Naive thymus-derived CD4-positive, alpha-beta T cell (primary cell): ENCODE measurements at places on chromosomes 3 and 15. TPM values are rescaled to one million over a fixed set of nuclear protein-coding genes. Genes with fewer than 3 reads are reported as not detected.
A peak's percentile ranks its signal among the peaks of the same experiment; 100 is the strongest.

The NR2E3 gene
- not detected for total RNA-seq

The SLC6A11 gene
- total RNA-seq, result not detected

DNA sequence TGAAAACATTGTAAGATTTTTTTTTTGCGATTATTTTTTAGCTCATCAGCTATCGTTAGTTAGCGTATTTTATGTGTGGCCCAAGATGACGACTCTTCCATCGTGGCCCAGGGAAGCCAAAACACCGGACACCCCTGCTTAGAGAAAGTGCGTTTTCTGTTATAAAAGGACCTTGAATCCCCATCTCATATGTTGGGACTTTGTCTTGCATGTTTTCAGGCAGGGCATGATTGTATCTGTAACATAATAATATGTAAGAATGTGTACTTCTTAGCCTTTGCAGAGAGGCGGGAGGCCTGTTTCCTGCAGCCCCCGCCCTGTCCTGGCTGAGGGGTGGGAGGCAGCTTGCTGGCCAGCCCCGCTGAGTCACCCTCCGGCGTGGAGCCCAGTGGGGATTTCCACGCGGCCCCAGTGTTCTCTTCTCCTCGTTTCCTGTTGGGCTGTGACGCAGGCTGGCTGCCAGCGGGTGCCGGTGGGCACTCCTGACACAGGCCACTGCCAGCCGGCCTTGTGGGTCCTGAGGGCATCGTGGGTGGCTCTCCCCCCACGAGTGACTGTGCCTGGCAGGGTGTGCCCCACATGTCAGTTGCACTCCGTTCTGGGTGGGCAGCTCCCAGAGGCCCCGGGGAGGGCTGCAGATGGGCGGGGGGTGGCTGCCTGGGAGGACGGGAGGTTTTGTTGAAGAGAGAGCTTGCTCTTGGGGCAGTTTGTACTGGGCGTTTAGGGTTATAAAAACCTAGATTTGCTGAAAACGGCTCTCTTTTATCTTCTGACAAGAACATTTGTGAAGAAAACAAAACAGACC, 55.6 kb downstream of the SMAD3 start:
- DNase-seq, result peak; percentile 69

The RASA2 gene
- total RNA-seq, result 77.3 TPM

The SLC26A6 gene
- 31.3 TPM for total RNA-seq

DNA sequence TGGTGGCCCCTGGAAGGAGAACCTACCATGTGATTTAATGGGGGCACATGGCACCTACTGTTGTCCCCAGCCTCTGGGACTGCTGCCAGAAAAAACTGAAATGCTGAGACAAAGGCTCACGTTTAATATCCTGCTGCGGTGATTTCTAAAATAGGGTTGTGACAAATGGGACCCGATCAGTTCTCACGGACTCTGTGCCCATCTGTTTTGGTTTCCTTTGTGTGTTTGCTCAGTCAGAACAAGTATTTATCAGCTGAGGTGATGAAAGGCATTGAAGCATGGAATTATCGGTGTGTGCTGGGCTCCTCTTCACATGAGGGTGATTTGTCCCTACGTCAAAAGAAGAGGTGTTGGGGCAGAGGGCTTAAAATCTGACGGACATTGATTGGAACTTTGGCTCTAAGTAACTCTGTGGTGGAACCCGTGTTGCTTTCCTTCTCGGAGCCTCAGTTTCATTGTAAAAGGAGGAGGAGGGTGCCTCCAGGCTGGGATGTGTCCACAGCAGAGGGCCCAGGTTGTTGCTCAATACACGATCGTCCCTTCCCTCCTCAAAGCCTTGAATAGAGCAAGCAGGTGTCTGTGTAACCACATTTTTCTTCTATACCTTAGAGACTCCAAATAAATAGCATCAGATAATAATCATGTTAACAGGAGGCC, 283.3 kb upstream of the RGMA start:
- DNase-seq, result no peak

DNA sequence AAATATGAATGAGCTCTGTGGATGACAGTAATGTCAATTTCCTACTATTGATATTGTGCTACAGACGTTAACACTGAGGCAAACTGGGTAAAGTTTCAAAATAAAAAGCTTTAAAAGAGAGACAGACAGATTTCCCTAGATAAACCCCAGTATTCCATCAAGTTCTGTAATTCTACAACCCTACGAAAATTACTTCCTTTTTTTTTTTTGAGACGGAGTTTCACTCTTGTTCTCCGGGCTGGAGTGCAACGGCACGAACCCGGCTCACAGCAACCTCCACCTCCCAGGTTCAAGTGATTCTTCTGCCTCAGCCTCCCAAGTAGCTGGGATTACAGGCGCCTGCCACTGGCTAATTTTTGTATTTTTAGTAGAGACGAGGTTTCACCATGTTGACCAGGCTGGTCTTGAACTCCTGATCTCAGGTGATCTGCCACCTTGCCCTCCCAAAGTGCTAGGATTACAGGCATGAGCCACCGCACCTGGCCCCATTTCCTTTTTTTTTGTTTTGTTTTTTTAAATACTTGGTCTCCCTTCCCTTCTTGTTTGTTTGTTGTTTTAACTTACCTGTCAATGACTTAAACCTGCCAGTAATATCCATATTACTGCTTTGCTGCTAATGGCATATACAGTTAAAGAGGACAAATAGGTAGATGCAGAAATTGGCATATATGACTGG, 57.2 kb downstream of the CBLB start:
- DNase-seq, result no peak

The TMEM87A gene
- total RNA-seq, result 53.7 TPM

GRCh38 chr3:181250714-181251113, 261.2 kb upstream of the DNAJC19 start:
- no peak for DNase-seq

GRCh38 chr3:60497902-60498301, 753.4 kb downstream of the FHIT start:
- DNase-seq, result no peak

GRCh38 chr3:183485585-183485984, 57.2 kb upstream of the MCF2L2 start:
- DNase-seq, result no peak

DNA sequence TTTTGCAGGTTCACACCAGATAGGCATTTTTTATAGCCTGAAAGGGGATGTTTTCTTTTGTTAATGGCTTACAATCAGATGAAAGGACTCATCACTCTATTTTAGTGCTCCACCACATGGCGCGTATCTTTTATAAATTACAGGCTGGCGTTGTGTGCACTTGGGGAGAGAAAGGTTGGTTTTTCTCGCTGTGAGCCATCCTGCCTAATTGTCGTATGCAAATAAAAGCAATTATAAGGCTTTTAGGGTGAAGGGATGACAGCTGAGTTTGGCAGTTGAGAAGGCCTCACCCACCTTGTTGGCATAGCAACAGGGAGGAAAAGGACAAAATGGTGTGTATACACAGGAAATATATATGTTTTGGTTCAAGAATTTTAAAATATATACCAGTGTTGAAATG, 268.0 kb downstream of the NR2F2 start:
- no peak for DNase-seq

DNA sequence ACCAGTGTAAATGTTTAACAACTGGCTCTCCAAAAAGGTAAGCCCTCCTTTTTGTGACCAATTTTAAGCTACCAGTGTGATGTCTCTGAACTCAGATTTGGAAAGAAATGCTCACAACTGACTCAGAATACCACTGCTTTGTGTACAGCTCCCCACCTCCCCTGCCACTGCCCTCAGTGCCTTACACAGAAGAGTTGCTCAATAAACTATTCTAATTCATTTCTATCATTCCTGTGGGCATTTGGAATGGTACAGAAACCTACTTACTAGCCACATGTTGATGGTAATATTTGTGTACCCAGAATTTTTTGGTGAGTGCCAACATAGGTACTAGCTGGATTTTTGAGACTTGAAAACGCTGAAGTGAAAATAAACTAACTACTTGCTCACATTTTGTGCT, 16.0 kb downstream of the LRRN1 start:
- DNase-seq, result no peak

- DNase-seq, result no peak
Measured at GRCh38 chr3:111895071-111895470, 36.0 kb downstream of the PHLDB2 start.

- DNase-seq, result no peak
Measured at GRCh38 chr15:79394231-79394630, 37.9 kb upstream of the MINAR1 start.

GRCh38 chr3:183558495-183558894, 3.0 kb upstream of the KLHL6 start:
- DNase-seq, result no peak

DNA sequence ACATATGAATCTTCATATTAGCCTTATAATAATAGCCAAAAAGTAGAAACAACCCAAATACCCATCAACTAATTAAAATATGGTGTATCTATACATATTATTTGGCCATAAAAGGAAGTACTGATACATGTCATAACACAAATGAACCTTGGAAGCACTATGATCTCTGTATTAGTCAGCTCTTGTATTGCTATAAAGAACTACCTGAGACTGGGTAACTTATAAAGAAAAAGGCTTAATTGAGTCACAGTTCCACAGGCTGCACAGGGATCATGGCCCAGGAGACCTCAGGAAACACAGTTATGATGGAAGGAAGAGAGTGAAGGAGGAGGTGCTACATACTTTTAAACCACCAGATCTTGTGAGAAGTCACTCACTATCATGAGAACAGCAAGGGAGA, 16.0 kb upstream of the CCR2 start:
- no peak for DNase-seq

DNA sequence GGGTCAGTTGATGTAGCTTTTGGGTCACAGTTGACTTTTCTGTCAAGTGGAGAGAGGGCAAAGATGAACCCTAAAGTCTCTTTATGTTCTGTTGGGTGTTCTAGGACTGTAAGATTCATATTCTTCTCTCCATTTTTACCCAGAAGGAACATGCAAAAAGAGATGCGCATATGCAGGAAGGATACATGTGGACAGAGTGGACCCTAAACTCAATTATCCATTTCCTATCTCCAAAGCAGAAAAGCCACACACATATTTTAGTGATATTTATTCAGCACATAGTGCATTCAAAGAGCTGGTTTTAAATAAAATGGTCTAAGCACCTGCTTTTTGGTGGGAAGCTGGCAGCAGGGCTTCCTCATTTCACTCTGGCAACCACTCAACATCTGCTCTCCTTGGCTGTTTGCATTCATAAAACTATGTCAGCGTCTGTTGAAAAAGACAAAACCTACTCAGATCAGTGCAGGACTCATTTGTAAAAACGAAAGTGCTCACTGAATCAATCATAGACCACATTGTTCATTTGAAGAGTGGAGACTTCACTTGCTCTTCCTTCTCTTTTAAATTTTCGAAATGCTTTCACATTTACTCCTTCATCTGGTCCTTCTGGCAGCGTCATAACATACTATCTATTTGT, 96.6 kb downstream of the SEMA6D start:
- DNase-seq, result no peak

DNA sequence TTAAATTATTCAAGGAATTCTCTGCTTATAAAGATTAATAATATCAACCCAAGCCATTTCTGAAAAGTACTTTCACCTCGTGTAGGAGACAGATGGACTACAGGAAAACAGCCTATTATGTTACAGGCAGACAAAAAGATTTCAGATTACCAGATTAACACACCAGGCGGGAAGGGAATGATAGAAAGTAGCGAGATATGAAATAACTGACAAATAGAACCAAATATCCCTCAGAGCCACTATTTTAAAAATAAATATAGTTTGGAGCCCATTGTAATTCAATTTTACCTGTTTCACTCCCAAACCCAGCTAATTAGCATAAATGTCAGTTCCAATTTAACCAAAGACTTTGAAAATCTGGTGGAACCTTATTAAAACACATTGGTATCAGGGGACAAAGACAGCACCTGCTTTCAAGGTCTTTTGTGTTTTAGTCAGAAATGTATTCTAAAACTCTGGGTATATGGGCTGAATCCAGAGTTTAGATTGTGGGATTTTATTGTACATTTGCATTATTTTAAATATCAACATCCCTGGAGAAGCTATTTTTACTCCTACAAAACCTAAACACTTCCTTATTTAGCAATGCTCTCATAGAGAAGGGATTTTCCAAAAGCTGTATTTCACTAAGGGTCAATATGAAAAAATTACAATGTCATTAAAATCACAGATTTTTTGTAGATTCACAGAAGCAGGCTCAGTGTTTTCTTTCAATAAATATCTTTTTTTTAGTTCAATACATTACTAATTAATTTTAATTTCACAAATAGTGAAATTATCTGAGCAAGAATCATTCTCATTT, 138.4 kb downstream of the TNIK start:
- no peak for DNase-seq

The GOLGB1 gene
- total RNA-seq, result 49.7 TPM

GRCh38 chr3:119015942-119016341, 18.7 kb downstream of the IGSF11 start:
- no peak for DNase-seq

DNA sequence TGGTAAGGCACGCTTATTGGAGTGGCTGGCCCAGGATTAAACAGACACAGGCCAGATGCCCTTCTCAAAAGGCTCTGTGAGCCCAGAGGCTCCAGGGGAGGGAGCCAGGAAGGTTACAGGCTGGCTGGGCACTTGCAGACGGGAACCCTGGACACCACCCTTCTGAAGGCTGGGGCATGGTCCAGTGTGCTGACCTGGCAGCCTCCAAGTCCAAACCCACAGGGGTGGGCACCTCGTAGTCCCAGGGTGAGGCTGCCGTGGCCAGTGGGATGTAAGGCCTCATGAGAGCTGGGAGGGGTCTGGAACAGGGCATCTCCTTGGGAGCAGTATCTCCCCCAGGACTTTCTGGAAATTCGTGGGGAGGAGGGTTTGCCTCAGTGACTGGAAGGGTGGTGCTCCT, 19.6 kb downstream of the EFCC1 start:
- DNase-seq, result no peak

The PATL2 gene
- 71.3 TPM for total RNA-seq

- no peak for DNase-seq
Measured at GRCh38 chr3:25697553-25697952, 32.8 kb upstream of the TOP2B start.

GRCh38 chr3:17544632-17545031, 197.8 kb downstream of the TBC1D5 start:
- DNase-seq, result no peak

- no peak for DNase-seq
Measured at GRCh38 chr15:78408355-78408640, 29.7 kb upstream of the IREB2 start.

DNA sequence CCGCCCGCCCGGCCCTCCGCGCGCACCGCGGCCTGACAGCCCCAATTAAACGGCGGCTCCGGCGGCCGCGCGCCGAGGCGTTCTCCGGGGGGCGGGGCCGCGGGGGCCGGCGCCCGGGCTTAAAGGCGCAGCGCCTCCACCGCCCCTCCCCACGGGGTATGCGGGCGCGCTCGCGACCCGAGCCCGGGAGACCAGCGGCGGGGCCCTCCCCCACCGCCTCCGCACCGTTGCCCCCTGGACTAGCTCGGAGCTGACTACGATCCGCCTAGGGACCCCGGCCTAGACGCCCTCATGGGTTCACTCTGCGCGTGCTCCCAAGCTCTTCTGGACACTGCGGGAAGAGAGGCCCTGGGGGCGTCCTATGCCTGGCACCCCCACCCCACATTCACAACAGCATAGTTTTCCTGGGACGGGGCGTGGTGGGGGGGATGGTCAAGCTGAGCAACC, at the start of gene DUSP7:
DUSP7 (minus strand) TSS at position 51 of the 447 bp plus-strand sequence. CDS start 205 bp downstream, outside the sequence.
- DNase-seq, result peak; percentile 56

The MYO5C gene
- total RNA-seq, result 0.40 TPM
